T-helper 1 cell (primary cell): ENCODE measurements at places on chromosomes 16 and 17.

DNA sequence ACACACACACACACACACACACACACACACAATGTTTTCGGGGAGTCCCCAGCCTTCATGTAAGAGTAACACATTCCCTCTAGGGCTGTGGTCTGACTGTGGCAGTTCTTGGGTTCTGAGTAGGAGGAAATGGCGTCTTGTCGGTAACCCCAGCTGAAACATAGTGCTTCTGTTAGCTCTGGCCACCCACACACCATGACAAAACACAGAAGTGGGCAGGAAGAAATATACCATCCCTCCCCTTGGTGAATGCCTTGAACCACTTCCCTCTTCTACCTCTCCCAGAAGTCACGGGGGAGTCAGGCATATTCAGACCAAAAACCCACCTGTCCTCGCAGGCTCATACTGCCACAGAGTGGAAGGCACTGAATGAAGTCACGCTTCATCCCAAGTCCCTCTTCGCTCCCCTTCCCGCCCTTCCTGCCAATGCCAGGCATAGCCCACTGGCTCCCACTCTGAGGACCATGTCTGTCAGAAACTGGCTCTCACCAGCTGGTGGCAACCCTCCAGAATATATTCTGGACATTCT lies 11.5 kb downstream of the SLC35B1 start:
- DNase-seq: no peak

GRCh38 chr16:86305440-86305839 lies 204.9 kb upstream of the FOXF1 start:
- DNase-seq: no peak

- DNase-seq: no peak
Observed at GRCh38 chr17:41453066-41453465, 12.3 kb upstream of the KRT38 start.

- no peak for DNase-seq
Observed at GRCh38 chr17:15917438-15918027, 27.4 kb upstream of the ADORA2B start.

DNA sequence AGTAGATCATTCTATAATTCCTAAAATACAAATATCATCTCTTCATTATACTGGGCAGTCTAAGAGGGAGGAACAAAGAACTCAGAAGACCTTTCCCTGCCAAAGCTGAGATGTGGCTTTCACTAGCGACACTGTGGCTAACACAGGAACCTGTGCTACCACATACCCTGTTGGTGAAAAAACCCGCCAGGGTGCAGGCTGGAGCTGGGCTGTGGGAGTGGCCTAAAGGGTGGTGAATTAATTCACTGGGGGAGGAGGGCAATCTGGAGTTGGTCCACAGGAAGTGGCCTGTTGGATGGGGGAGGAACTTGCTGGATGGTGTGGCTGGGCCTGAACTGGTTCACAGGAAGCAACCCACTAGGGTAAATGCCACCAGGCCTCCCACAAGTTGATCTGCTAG lies 7.4 kb downstream of the ZNF594 start:
- no peak for DNase-seq

- no peak for DNase-seq
Observed at GRCh38 chr16:86819533-86819892, 241.2 kb downstream of the FOXL1 start.
